NCI-H2081 (cell line): ENCODE measurements at places on chromosomes 13 and 19.

DNA sequence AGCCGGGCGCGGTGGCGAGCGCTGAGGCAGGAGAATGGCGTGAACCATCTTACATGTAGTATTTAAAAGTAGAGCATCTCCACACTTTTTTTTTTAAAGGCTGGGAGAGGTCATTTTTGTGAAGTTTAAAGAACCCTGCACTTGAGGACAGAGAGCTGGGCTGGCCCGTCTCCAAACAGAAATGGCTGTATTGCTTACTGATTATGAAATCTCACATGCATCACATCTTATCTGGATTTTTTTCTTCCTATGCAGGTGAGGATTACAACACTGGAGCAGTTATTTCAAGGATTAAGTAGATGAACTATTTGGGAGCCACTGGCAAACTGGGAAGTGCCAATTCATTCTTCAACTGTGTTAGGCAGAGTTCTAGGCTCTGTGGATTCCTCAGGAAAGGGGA lies 59.5 kb downstream of the TEX26 start:
- no peak for DNase-seq

- peak; percentile 94 for DNase-seq
These were observed at the start of gene ZNF625 for GRCh38 chr19:12156223-12157058. Gene ZNF625 (minus strand): TSS chr19:12156734. CDS start chr19:12156558, 176 bp downstream.

DNA sequence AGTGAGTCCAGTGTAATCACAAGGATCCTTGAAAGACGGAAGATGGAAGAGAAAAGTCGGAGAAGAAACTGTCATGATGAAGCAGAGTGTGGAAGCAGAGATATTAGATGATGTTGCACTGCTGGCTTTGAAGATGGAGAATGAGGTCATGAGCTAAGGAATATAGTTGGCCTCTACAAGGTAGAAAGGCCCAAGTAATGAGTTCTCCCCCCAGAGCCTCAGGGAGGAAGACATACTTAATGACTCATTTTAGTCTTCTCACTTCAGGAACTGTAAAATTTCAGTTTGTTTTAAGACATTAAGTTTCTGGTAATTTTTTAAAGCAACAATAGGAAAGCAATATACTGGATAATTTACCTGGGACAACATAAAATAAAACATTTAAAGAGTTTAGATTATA lies 1331.5 kb upstream of the PCDH20 start:
- no peak for DNase-seq

GRCh38 chr13:50125554-50126262 lies 110.5 kb downstream of the KCNRG start:
- peak; percentile 92 for DNase-seq

DNA sequence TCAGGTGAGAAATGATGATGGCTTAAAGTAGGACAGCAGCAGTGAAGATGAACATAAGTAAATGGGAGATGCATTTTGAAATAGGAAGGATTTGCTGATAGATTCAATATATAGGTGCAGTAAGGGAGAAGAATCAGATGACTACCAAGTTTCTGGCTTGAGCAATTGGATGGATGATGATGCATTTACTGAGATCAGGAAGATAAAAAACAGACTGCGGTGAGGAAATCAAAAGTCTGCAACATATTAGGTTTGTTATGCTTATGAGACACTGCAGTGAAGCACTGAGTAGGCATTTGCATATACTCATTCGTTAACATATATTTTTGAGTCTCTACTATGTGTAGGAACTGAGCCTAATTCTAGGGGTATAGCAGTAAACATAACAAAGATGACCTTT lies 184.2 kb downstream of the LACC1 start:
- no peak for DNase-seq

DNA sequence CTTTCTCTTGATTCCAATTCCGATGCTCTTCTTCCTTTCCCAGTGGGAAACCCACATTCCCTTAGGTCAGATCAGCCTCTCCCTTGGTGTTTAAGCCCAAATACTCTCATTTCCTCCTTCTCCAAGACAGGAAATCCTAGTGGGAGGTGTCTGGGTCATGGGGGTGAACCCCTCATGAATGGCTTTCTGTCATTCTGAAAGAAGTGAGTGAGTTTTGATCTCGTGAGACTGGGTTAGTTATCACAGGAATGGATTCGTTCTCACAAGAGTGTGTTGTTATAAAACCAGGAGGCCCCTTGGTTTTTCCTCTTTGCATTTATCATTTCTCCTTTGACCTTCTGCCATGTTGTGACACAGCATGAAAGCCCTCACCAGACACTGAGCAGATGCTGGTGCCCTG lies 76.2 kb upstream of the MTIF3 start:
- no peak for DNase-seq
